ENCODE measurements at places on chromosomes 16 and 17.

DNA sequence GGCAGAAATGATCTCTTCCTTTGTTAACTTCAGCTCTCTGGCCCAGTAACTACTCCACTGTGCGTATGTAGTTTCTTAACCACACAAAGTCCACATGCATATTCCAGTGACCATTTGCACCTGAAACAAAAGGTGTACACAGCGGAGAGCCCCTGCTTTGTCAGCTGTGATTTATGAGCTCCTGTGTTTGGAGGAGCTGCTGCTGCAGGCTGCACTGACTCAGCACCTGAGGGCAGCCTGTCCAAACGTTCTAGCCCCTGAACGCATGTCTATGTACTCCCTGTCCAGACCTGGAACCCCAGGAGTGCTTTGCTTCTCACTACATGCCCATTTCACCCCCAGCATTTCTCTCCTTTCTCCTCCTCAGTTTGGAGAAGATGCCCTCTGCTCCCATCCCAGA lies 216.1 kb downstream of the ABCC12 start:
- no peak for DNase-seq

DNA sequence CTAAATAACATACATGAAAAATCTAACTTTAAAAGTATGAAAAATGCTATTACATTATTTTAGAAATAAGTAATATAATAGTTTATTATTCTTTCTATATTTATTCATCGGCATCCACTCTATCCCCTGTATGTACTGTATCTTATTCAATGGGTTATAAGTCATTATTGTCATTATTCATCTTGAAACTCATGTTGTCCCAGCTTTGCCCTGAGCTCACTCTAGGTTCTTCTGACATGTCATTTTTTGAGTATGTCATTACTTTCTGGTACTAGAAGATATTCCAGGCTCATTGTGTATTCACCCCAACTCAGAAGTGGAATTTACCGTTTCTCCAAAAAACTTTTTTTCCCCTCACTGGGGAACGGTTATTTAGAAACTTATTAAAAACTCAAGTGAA lies 53.0 kb upstream of the MNT start:
- DNase-seq, result no peak

GRCh38 chr16:17629936-17630335 lies 159.2 kb upstream of the XYLT1 start:
- DNase-seq, result no peak

DNA sequence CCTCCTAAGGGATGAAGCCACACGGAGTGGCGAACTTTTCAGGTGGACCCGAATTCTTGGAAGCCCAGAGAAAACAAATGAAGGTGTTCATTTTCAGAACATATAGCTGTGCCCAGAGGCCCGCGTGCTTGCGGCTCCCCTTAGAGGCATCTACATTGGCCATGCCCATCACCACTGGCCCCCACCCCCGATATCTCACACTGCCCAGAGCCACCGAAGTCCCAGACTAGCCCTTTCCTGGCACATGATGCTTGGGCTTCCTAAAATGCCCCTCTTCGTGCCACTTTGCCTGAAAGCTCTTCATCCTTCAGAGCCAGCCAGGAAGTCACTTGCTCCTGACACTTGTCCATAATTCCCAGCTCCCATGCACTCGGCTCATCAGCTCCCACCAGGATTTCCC lies 2.1 kb upstream of the HEXIM1 start:
- DNase-seq, result no peak

GRCh38 chr17:33730131-33730530 lies 437.0 kb upstream of the ASIC2 start:
- no peak for DNase-seq

GRCh38 chr16:695355-696089 lies 5.3 kb upstream of the WDR24 start:
- DNase-seq, result no peak

DNA sequence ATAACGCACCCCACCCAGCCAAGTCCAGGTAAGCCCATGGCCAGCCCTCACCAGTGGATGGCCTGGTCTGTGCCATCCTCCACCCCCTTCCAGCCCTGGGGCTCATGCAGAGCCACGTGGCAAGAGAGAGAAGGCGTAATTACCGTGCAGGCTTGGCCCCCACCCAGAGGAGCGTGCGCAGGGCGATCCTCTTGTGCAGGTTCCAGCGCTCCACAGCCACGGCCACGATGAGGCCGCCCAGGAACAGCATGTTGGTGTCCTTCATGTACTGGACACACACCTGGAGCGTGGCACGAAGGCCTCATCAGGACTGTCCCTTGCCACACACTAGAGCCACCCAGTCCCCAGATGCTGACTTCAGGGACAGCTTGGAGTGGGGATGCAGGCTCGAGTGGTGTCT lies 6.7 kb downstream of the SLC13A5 start:
- DNase-seq, result no peak

DNA sequence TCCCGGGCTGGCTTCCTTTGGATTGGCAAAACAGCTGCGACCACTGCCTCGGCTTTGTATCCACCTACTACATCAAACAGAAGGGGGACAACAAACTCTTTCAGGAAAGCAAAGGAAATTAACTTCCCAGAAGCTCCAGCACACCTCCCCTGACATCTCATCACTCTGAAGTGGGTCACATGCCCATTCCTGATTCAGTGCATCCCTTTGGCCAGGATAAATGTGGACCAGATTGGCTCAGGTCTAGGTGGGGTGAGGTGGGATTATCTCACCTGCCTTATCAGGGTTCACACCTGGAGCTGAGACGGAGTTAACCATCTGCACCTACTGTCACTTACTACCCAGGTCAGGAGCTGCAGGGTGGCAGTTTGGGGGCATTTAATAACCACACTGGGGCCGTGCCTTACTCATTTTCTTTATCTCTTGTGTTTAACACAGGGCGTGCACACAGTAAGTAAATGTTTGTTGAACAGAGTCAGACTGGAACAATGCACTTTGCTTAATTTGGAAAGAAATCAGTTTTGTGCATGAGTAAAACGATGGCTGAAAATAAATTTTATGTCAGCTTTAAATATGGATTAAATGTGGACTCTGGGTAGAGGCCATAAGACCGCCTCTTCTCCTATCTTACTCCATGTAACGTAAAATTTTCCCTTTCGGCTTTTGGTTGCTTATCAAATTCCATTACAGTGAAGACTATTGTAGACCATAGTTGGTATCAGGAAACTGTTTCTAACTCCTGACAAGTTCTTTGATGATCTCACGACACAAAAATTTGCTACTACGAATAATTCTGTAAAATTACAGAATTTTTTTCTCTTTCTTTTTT lies 36.0 kb downstream of the IQCK start:
- peak; percentile 90 for DNase-seq

DNA sequence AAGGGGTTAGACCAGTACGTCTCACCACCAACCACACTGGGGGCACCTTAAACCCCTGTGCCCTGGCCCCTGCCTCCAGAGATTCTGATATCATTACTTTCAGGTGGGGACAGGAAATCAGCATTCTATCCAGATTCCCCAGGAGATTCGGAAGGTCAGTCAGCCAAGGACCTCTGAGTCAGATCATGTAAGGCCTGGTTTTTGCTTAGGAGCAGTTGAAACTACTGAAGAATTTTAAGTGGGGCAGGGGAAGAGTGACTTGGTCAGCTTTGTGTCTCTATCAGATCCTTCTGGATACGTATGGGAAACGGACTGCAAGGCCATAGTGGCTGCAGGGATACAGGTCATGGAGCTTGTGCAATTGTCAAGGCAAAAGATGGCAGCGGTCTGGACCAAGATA lies 9.0 kb downstream of the EMP2 start:
- no peak for DNase-seq

DNA sequence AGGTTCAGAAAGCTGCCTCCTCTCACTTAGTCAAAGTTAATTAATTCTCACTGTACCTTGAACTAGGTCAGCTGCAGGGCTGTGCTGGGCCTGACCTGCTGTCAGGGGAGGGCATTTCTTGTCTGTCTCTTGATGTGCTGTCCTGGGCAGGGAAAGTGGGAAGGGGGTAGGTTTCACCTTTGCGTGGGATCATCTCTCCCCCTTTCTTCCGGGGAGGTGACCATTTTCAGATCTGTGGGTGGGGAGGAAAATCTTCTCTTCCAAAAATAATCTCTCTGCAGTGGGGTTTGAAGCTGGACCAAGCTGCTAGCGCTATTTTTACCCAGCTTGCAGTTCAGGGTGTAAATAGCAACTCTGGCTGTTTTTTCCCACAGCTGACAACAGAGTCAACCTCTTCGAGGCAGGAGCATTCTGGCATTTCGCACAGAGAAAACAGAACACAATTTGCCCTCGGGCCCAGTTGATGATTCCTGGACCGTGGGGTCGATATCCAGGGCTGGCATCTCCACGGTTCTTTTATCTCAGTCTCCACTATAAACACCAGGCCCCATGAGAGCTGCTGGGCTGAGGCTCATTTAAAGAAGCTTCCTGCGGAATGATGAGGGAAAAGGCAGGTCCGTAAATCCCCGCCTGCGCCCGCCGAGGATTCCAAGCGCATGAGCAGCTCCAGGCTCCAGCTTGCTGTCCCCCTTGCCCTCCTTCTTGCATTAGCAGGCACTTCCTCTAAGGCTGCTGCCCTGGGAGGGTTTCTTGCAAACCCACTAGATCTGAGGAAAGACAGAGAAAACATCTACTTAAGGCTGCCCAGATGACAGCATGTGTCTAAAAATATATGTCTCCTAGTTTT lies 93.9 kb downstream of the YPEL2 start:
- peak; percentile 73 for DNase-seq

GRCh38 chr16:59058250-59058649 lies 324.1 kb upstream of the GOT2 start:
- no peak for DNase-seq

GRCh38 chr16:80273635-80274538 lies 266.9 kb upstream of the DYNLRB2 start:
- DNase-seq, result no peak

- DNase-seq, result no peak
These were observed 144.7 kb upstream of the TBX2 start for GRCh38 chr17:61254904-61255303.

All from kidney capillary endothelial cell (primary cell).